Caudate nucleus (tissue), 63 donors: ENCODE measurements at places on chromosomes 3 and 15.

DNA sequence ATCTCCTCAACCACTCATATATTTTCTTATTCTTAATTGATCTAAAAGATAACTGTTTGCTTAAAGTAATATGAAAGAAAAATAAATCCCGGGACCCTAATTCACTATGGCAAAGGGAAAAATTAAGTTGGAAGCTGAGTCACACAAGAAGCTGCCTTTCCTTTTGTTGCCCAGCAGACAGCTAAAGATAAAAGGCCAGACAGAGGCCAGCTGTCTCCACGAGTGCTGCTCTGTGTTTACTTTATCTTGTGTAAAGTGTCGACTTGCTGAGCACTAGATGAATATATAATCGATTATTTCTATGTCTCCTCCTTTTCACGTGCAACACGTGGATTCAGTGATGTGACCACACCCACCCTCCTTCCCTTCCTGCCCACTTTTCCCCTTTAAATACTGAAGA, 52.8 kb upstream of the NSMCE3 start:
- DNase-seq = no peak

DNA sequence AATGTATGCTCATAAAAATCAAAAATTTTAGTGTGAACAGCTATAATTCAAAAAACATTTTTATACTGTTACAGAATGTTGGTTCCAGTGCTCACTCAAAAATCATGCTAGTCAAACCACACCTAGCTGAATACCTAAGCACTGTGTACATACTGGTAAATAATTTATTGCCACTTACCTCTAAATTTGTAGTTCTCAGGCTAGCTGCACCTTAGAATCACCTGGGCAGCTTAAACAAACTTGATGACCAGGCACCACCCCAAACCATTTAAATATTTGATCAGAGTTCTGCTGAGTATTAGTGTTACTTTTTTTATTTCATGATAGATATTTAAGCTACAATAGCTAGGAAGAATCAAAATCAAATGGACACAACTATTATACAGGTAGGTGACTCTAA, 32.3 kb upstream of the TMCO5A start:
- no peak for DNase-seq

DNA sequence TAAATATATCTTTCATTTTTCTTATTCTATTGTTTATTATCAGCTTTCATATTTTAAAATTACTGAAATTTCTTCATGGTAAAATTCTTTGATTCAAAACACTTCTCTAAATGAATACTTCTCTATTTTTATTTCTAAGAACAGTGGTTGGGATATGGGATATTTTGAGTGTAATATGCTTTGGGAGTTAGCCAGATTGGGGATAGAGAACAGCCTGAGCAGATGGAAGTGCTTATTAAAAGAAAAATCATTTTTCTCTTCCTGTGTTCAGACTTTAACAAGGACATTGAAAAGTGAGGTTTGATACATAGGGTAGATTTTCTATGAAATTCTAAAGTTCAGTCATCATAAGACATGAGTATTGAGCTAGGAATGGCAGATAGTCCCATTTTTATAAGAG, 84.8 kb downstream of the COL6A5 start:
- no peak for DNase-seq

DNA sequence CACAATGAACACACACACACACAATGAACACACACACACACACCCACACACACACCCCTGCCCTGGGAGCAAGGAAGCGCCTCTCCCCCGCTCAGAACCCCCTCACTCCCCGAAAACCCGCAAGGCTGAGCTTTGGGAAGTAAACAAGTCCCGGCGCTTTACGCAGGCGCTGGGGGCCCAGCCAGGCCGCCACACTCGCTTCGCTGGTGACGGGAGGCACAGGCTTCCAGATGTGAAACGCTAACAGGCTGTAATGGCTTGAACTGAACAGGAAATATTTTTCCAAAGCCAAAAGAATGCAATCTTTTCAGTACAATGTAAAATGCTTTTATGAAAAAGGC, 122.7 kb upstream of the IGF1R start:
- DNase-seq = no peak

- no peak for DNase-seq
Measured at GRCh38 chr3:80052271-80052670, 284.5 kb upstream of the ROBO1 start.

GRCh38 chr3:63900459-63900858, 11.7 kb downstream of the SCAANT1 start:
- no peak for DNase-seq

DNA sequence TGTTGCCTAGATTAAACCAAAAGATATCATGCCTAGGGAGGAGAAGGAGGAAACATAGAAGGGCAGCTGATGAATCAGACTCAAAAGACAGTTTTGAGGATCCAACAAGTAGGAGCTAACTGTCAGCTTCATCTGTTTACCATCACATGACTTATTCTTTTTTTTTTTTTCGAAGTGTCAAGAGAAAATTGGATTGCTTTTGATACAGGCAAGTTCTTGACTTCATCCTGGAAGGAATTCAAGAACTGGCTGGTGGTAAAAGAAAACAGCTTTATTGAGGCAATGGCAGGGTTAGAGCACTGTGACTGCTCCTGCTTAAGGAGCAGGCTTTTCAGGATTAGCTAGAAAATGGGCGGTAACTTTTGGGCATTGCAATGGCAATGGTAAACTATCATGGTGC, 227.5 kb upstream of the KCNMB2 start:
- DNase-seq = no peak
